Stimulated activated CD8-positive, alpha-beta memory T cell treated with anti-CD3 and anti-CD28 coated beads, Interleukin-15, amount 100 ng/mL, for 4 hours (primary cell): ENCODE measurements at places on chromosomes 11 and 22.

DNA sequence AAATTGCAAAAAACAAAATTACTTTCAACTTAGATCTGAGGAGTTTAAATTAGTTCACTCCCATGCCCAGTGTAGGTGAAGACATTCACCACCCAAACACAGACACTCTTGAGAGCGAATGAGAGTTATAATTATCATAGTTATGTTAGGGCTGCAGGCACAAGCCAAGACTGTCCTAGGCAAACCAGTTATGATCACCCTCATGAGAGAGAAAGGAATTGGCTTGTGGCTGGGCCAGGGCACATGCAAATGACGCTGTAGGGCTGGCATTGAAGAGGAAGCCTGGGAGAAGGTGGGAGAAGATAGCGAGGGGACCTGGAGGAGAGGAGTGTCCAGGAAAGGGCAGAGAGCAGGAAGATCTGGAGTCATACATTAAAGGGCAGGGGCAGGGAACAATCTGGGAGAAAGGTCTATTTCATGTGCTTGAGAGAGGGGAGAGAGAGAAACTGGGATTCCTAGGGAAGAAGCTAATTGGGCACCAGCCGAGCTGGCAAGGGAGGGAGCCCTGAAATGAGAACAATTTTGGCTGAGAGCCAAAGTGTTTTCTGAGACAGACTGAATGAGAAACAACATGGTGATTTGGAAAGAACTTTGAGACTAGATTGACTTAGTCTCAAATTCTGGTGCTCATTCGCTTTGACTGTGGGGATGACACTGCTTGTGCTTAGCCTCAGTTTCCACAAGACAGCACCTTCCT lies 279.9 kb downstream of the KIRREL3 start:
- DNase-seq: no peak

GRCh38 chr22:43228330-43228729 lies 41.4 kb upstream of the TTLL12 start:
- no peak for DNase-seq

- DNase-seq: no peak
Observed at GRCh38 chr11:82732734-82733443, 775 bp downstream of the FAM181B start.

GRCh38 chr11:29844031-29844430 lies 172.8 kb downstream of the KCNA4 start:
- DNase-seq: no peak
